Retina (tissue), 1 donor: ENCODE measurements at places on chromosomes 1 and 21.
A peak's percentile ranks its signal among the peaks of the same experiment; 100 is the strongest.

- no peak for DNase-seq
Measured at GRCh38 chr1:111563619-111564018, 56.0 kb upstream of the RAP1A start.

DNA sequence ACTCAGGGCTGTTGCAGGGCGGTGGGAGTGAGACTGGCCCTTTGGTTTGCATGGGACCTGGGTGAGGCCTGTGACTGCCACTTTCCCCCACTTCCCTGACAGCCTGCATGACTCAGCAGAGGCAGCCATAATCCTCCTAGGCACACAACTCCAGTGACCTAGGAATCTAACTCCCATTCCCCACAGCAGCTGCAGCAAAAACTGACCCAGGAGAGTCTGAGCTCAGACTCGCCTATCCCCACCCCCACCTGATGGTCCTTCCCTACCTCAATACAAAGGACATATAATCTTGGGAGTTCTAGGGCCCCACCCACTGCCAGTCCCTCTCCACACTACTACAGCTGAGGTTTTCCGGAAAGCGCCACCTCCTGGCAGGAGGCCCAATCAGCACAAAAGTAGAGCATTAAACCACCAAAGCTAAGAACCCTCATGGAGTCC lies 26.7 kb downstream of the NDC1 start:
- no peak for DNase-seq

- DNase-seq: no peak
Measured at GRCh38 chr1:51829058-51829457, 49.5 kb downstream of the NRDC start.

GRCh38 chr1:245754463-245754961 lies 599.7 kb downstream of the KIF26B start:
- DNase-seq: no peak

- DNase-seq: no peak
Measured at GRCh38 chr21:44761747-44762208, 39.8 kb downstream of the UBE2G2 start.

DNA sequence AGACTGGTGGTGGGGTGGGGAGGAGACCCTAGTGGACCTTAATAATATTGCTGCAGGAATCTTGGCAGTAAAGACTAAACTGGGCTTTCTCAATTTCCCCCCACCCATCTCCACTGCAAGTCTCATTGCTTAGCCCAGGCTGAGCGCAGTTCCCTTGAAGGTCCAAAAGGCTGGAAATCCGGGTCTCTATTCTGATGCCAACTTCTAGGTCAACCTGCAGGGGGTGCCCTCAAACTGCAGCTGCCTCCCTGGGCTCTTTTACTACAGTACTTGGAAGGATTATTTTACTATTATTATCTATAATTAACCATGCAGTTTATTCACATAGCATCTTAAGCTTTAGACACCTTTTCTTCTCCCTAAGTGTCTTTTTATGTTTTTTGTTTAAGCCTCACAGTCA lies 85.4 kb upstream of the WARS2 start:
- DNase-seq: no peak

- DNase-seq: peak; percentile 39
Measured at GRCh38 chr21:18252256-18252655, 7.6 kb downstream of the CHODL start.

DNA sequence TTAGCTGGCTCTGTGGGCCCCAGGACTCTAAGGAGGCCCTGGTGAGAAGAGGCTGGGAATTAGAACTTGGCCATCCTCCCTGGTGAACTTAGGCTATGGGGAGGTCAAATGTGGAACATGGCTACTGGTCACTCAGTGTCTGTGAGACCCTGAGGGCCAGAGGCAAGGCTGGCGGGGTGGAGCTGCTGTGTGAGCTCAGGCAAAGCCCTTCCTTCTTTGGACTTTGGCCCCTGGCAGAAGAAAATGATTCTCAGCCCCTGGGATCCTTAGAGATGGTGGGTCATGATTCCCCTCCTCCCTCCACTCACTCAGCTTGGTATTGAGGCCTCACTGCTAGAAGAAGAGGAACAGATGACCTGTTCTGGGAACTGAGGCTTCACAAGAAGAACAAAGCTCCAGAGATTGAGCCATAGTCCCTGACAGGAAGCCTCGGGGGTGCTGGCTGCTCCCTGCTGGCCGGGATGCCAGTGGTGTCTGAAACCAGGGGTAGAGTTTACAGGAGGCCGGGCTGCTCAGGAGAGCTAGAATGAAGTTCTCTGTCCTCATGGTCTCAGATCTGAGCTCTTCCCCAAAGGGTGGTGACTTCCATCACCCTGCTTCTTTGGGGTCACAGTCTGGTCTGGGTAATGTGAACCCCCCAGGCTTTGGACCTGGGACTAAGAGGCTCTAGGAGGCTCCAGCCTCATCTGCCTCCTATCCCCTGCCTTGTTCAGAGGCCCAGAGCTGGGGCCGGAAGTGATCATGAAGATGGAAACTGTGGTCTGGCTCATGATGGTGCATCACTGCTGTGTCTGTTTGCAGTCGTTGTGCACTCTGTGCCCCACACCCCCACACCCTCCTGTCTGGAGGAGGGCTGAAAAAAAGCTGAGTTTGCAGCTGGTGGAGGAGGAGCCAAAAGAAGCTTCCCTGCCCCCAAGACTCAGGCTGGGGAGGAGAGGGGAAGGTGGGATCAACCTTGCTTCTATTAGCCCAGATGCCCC lies 905 bp downstream of the BTBD19 start:
- DNase-seq: no peak

DNA sequence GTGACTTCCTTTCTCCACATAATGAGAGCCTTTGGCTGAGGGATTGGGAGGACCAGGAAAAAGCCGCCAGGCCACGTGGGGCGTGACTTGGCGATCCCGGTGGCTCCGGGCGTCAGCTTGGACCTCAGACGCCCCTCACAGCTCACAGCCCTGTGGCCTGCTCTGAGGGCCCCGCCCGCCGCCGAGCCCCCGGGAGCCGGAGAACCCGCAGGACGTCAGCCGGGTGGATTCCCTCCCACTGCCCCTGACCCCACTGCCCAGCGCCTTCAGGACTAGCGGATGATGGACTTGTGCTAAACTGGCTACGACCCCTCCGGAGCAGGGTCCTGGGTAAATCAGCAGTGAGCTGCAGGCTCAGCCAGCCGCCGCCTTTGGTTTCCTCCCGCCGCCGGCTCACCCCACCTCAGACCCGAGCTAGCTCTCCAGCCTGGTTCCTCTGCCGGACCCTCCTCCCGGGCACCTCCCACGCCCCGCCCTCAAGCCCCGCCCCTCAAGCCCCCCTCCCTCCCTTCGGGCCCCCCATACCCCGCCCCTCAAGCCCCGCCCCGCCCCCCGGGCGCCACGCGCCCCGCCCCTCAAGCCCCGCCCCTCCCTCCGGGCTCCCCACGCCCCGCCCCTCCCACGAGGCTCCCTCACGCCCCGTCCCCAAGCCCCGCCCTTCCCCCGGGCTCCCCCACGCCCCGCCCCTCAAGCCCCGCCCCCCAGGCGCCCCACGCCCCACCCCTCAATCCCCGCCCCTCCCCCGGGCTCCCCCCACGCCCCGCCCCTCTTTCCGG lies 10.0 kb upstream of the FAAP20 start:
- peak; percentile 85 for DNase-seq

- DNase-seq: no peak
Measured at GRCh38 chr1:229440851-229441537, 7.1 kb upstream of the ACTA1 start.

DNA sequence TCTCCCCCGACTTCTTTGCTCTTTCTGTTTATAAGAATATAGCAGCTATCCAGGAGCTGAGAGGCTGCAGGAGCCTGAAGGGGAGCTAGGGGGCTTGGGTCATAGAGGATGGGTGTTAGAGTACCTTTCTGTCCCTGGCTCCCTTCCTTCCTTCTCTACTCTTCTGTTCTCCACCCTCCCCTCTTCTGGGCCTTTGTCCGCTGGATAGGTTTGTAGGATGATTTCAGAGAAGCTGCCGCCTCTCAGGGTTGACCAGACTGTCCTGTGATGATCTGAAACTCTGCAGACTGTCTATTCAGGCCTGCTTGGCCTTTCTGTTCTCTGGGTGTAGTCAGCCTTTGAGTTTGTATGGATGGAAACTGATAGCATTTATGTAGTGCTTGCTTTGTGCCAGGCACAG lies 26.3 kb downstream of the PPFIA4 start:
- DNase-seq: no peak

- DNase-seq: no peak
Measured at GRCh38 chr1:226542623-226543103, 5.9 kb upstream of the STUM start.

DNA sequence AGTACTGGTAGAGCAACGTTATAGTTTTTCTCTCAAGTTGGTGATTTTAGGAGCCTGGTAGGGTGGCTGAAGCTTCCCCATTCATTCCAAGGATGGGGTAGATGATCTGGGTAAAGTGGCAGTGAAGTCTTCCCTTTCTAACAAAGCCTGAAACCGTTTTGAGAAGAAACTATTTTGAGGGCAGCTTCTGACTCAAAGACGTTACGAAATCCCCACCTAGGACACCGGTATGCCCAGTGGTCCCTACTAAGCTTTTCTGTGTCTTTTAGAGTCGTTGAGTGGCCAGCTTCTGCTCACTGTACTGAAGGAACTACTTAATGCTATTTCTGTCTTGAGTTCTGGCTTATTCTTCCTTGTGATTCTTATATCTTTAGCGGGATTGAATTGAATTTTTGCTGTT lies 1.4 kb downstream of the WDTC1 start:
- no peak for DNase-seq

DNA sequence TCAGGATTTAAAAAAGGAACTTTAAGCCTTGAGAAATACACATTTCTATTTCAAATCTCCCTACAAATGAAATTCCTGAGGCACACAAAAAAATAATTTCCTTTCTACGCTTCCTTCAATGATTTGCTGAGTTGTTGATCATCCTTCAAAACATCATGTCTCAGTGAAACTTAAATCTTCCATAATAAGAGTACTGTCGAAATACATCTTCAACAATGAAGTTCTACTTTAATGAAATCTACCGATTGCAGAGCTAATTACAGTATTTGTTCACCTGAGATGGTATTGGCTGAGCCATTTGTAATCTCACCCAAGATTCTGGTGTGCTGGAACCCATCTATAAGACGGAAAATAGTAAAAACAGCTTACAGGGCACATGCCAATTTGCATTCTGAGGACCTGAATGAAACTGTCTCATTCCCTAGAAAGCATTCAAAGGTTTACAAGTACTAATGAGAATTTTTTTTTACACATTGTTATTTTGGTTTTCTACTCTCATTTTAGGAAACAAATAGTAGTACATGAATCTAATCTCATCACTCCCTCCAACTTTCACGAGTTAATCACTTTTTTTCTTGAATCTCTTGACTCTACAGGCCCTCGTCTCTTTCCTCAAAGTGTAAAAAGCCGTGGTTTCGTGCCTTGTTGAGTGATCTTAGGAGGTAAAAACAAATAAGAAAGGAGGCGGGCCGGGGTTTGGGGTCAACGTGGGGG lies 1.1 kb downstream of the CHML start:
- no peak for DNase-seq

- no peak for DNase-seq
Measured at GRCh38 chr1:51093581-51093980, 8.4 kb upstream of the C1orf185 start.

- no peak for DNase-seq
Measured at GRCh38 chr1:208988811-208989222, 594.7 kb upstream of the CAMK1G start.

- no peak for DNase-seq
Measured at GRCh38 chr1:157771661-157772425, 5.1 kb downstream of the FCRL2 start.

GRCh38 chr1:28915031-28915895 lies 894 bp downstream of the EPB41 start:
- peak; percentile 90 for DNase-seq

DNA sequence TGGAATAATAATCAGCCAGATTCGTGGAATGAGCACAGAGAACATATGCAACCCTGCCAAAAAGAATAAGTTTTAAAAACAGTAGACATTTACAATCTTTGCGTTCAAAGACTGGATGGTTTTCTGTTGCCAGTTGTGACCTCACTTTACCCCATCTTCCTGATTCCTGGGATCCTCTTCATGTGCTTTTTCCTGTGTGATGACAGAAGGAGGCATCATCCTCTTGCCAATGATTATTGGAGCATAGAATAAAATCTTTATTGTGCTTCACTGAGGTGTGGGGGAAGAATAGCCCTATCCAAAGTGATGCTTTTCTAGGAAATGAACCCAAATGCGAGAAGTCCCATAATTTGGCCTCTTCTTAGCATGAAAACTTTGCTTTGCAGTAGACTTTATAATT lies 15.0 kb upstream of the BARHL2 start:
- DNase-seq: no peak

DNA sequence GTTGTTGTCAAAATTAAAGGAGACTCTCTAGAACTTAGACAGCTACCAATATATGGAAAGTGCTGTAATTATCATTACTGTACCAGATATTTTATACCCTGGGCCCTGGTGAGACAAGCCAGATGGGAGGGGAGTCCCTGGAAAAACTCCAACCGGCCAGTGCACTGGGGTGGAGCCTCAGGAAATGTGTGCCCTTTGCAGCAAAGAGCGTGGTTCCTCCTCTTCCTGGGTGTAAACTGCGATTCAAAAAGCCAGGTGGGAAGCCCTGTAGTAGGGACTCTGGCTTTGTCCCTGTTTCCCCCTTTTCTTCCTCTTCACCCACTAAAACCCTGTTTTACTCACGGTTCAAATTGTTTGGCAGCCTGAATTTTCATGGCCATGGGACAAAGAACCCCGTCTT lies 812.3 kb downstream of the PLA2G4A start:
- no peak for DNase-seq

GRCh38 chr1:55073187-55073916 lies 34.0 kb downstream of the PCSK9 start:
- no peak for DNase-seq

- DNase-seq: peak; percentile 23
Measured at GRCh38 chr1:107254306-107254705, 113.5 kb downstream of the NTNG1 start.

- DNase-seq: no peak
Measured at GRCh38 chr1:99239690-99240089, 24.6 kb upstream of the PLPPR4 start.

DNA sequence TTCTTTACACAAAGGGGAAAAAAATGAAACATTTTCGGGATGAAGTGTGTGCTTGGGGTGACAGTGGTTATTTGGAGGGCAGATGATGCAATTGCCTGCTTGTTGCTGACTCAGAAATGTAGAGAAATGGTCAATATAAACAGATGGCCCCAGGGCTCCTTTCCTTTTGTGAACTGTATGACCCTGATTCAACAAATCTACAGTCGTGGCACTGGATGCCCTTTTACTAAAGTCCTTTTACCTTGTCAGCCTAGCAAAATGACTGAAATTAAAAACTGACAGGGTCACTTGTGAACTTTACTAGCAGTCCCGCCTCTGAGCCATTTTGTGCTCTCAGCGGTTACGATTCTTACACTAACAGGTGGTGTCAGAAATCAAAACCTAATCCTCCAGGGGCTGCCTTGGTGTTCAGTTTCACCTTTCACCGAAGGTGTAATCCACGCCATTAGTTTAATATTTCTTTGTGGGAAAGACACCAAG lies 49.8 kb downstream of the GREM2 start:
- no peak for DNase-seq

DNA sequence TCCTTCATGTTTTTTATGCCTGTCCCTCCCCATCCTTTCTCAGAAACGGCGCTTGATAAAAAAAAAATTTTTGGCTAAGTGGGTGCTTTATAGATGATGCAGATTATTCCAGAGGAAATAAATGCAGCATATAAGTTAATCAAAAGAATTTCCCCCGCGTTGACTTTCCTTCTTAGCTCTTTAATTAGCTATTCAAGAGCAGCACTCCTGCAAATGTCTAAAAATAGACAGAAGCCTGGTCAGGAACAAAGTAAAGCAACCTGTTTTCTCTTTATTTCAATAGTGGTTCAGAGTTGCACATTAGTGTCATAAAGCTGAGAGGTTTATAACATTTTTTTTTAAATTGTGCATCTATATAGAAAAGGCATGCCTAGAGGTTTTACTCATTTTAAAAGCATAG lies 439.5 kb upstream of the LRRC7 start:
- no peak for DNase-seq

GRCh38 chr21:43354026-43354420 lies 72.9 kb downstream of the SIK1 start:
- no peak for DNase-seq
